ENCODE measurements at places on chromosomes 7 and 10.

- DNase-seq: no peak
Observed at GRCh38 chr10:14549496-14549895, 218.8 kb upstream of the FRMD4A start.

DNA sequence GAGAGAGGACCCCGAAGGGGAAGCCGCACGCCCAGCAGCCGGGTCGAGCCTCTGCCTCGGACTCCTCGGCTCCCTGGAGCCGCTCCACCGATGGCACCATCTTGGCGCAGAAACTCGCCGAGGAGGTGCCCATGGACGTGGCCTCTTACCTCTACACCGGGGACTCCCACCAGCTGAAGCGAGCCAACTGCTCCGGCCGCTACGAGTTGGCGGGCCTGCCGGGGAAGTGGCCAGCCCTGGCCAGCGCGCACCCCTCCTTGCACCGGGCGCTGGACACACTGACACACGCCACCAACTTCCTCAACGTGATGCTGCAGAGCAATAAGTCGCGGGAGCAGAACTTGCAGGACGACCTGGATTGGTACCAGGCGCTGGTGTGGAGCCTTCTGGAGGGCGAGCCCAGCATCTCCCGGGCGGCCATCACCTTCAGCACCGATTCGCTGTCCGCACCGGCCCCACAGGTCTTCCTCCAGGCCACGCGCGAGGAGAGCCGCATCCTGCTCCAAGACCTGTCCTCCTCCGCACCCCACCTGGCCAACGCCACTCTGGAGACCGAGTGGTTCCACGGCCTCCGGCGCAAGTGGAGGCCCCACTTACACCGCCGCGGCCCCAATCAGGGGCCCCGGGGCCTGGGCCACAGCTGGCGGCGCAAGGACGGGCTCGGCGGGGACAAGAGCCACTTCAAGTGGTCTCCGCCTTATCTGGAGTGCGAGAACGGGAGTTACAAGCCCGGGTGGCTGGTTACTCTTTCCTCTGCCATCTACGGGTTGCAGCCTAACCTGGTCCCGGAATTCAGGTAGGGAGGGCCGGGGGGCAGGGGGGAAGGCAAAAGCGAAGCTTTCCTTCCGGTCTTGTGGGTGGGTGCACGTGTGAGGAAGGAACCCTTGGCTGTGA lies 973 bp downstream of the GPR158 start:
- DNase-seq: no peak

DNA sequence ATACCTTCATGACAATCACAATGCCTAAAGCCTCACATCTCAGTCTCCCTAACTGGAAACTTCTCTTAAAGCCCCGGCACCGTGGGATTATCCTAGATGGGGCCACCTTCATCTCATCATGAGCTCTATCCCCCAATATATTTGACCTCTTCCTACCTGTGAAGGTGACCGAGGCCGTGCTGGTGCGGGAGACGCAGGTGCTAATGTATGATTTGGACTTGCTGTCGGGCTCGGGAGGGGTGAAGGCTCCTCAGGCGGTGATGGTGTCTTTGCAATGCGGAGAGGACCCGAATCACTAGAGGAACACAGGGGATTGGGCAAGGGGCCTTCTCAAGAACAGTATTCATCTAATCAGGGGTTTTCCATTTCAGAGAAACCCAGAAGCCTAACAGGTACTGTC lies 168.4 kb downstream of the AMPH start:
- DNase-seq: no peak

GRCh38 chr7:149031353-149031910 lies 3.1 kb upstream of the PDIA4 start:
- DNase-seq: no peak

GRCh38 chr10:5818894-5819293 lies 5.7 kb upstream of the GDI2 start:
- DNase-seq: no peak

GRCh38 chr10:26365681-26366358 lies 72.3 kb upstream of the APBB1IP start:
- DNase-seq: no peak

- peak; percentile 14 for DNase-seq
Observed at GRCh38 chr7:112892263-112892662, 102.1 kb upstream of the TMEM168 start.

DNA sequence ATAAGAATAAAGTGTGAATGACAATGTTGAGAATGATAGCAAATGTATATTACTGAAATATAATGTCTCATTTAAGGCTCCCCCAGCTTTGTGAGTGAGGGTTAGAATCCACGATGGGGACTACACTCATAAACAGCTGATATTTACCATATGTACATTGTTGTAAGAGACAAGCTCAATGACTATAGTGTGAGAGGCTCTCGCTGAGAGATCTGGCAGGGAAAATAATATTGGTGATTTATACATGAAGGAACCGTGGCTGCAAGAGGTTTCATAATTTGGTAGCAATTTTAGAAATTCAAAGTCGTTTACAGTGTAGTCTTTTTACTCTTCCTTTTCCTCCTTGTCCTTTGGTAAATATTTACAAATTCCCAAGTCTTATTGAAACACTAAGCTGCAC lies 342.2 kb upstream of the AKR1E2 start:
- DNase-seq: no peak

GRCh38 chr7:33933611-33934281 lies 28.4 kb downstream of the BMPER start:
- peak; percentile 82 for DNase-seq

GRCh38 chr7:157526005-157526912 lies 189.5 kb downstream of the DNAJB6 start:
- DNase-seq: no peak

All from GM04503 (cell line).